HFFc6 (cell line): ENCODE measurements at places on chromosomes 2 and 18. TPM values are rescaled to one million over a fixed set of nuclear protein-coding genes. Genes with fewer than 3 reads are reported as not detected.
A peak's percentile ranks its signal among the peaks of the same experiment; 100 is the strongest.

DNA sequence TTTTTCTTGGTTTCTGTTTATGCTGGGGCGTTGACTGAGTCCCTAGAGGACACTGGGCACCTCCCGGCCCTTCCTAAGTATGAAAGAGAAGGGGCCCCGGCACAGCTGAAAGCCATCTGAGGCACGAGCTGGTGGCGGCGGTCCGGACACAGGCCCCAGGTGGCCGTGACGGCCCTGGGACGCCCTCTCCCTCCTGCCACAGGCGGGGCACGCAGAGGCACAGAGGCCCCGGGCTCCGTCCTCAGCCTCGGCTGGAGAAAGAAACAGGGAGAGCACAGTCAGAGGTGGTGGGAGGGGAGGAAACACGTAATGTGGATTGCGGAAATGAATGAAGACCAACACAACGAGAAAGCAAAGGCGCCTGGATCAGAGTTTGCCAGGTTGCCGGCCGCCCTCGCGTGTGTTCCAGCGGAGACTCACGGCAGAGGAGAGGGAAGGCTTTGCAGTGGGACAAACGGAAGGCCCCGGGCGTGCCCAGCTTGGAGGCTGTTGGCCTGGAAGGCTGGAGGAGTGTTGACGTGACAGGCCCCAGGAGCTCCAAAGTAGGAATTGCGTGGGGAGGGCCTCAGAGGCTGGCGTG, 119.1 kb downstream of the PTGR3 start:
- no peaks in the 10 kb centered on the region; the same call in 1 of the 2 replicates for H3K36me3 ChIP-seq
- no peak overlapping the region for H3K4me3 ChIP-seq
- no peak for DNase-seq
- peaks cover 2% of the 10 kb centered on the region for H3K27me3 ChIP-seq

GRCh38 chr2:21118302-21118920, 5.4 kb upstream of the TDRD15 start:
- no peaks in the 10 kb centered on the region for H3K4me1 ChIP-seq
- peaks cover 2% of the 10 kb centered on the region; the same call in 1 of the 2 replicates for H3K27me3 ChIP-seq
- no peak overlapping the region for H3K27ac ChIP-seq
- DNase-seq, result peak; percentile 4
- no peaks in the 10 kb centered on the region for H3K36me3 ChIP-seq
- no peak overlapping the region for H3K4me3 ChIP-seq

DNA sequence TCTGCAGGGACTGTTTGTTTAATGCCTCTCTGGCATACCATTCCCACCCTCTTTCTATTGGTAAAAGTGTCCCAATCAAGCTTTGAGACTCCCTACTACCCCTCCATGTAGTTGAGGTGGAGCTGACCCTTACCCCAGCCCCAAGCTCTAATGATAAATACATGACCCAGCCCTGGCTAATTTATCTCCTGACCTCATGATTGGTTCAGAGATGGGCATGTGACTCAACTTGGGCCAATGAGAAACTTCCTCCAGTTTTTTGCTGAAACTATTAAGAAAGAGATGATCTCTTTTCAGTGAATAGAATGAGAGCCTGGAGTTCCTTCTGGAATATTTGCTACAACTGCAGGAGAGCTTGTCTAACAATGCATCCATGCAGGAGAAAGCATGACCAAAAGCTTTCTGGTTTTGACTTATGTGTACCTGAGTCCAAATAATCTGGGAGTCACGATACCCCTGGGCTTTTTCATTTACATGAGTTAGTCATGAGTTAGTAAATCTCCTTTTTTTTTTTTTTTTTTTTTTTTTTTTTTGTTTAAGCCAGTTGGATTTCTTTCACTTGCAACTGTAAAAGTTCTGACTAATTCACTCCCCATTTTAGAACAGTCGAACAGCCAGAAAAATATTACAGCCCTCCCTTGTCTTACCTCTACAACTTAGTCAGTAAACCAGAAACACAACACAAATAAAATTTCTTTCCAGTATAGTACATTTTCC, 66.5 kb upstream of the TLK1 start:
- H3K27ac ChIP-seq, result no peak overlapping the region
- peaks cover 7% of the 10 kb centered on the region for H3K36me3 ChIP-seq
- no peak overlapping the region for H3K4me3 ChIP-seq
- peak; percentile 23 for DNase-seq

GRCh38 chr2:100784681-100785080, 35.3 kb upstream of the NPAS2 start:
- H3K27me3 ChIP-seq, result no peaks in the 10 kb centered on the region; the same call in 1 of the 2 replicates
- DNase-seq, result no peak
- no peak overlapping the region for H3K4me3 ChIP-seq
- peaks cover 24% of the 10 kb centered on the region for H3K4me1 ChIP-seq
- H3K36me3 ChIP-seq, result peaks cover 8% of the 10 kb centered on the region

DNA sequence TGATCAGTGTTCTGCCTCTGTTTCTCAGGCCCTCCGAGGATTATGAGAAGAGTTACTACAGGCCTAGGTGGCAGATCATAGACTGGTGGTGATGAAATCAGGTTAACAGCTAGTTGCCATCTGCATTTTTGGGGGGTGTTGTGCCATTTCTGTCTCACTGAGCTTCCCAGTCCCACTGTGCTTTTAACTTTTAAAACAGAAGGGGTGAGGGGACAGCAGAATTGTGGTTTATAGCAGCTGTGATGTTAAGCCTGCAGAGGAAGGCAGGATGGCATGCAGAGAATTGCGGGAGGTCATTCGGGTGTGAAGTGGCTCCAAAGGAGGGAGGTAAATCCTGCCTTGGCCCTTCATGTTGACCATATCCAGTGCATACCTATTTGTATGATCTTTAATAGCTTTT, 5.0 kb downstream of the CAB39 start:
- H3K27ac ChIP-seq, result peak overlapping the region; percentile 33; the same call in 1 of the 2 replicates
- peak overlapping the region; percentile 1; the same call in 1 of the 2 replicates for H3K4me3 ChIP-seq
- peaks cover 64% of the 10 kb centered on the region for H3K4me1 ChIP-seq
- H3K36me3 ChIP-seq, result peaks cover 21% of the 10 kb centered on the region

DNA sequence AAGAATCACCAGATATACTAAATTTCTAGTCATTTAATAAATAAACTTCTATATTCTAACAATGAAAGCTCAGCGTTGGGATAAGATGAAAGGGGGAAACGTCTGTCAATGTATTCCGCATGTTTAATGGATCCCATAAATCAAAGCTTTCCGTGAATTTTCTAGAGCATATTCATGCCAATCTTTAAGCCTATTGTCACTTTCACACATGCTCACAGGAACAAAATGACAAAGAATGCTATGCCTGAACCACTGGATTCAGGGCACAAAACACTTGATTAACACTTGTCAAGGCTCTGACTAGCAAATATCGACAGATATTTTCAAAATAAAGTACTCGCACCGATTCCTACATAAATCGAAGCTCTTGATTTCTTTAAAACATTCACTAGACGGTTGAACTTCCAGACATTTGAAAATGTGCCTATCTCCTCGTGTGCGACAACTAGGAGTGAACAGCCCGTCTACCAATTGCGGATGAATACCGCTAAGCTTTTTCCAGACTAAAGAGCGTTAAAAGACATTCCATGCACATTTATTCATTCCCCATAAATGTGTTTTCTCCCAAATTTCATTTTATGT, 1.8 kb downstream of the TLK1 start:
- peaks cover 56% of the 10 kb centered on the region for H3K4me1 ChIP-seq
- H3K4me3 ChIP-seq, result peak overlapping the region; percentile 94
- no peaks in the 10 kb centered on the region; the same call in 1 of the 2 replicates for H3K36me3 ChIP-seq
- peaks cover 3% of the 10 kb centered on the region; the same call in 1 of the 2 replicates for H3K27me3 ChIP-seq

GRCh38 chr2:233079953-233080835, 20.1 kb downstream of the INPP5D start:
- no peak overlapping the region for H3K27ac ChIP-seq
- DNase-seq, result no peak
- H3K36me3 ChIP-seq, result no peaks in the 10 kb centered on the region
- no peak overlapping the region for H3K4me3 ChIP-seq

- no peaks in the 10 kb centered on the region for H3K4me1 ChIP-seq
- no peaks in the 10 kb centered on the region; the same call in 1 of the 2 replicates for H3K27me3 ChIP-seq
- no peak overlapping the region for H3K4me3 ChIP-seq
These were observed 618.8 kb downstream of the SOCS6 start for GRCh38 chr18:70907673-70908072.

DNA sequence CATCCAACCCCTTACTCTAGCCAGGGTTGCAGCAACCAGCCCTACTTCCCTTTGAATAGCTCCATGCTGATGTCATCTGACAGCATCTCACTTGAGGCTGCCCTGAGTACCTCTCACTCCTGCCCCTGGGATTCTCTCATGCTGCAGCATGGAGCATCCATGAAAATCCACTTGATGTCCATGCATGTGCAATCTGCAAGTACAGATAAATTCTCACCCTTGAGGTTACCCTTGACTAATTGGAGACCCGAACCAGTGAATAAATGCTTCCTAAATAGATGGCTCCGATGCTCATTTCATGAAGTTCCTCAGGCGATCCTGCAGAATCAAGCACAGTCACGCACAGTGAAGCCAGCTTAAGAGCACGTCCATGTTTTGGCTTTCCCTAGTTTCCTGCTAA, 298.3 kb downstream of the RBM43 start:
- H3K27me3 ChIP-seq, result no peaks in the 10 kb centered on the region; the same call in none of the 2 replicates
- H3K4me1 ChIP-seq, result no peaks in the 10 kb centered on the region
- DNase-seq, result no peak
- no peak overlapping the region for H3K4me3 ChIP-seq
- no peak overlapping the region for H3K27ac ChIP-seq

GRCh38 chr2:195486987-195487644, 169.9 kb upstream of the SLC39A10 start:
- no peak overlapping the region for H3K4me3 ChIP-seq
- peak; percentile 13 for DNase-seq
- H3K4me1 ChIP-seq, result peaks cover 25% of the 10 kb centered on the region
- no peaks in the 10 kb centered on the region for H3K36me3 ChIP-seq
- H3K27ac ChIP-seq, result peak overlapping the region; percentile 48; the same call in 1 of the 2 replicates
- H3K27me3 ChIP-seq, result no peaks in the 10 kb centered on the region

GRCh38 chr18:35804377-35804776, 168.1 kb upstream of the RMP24 start:
- H3K27me3 ChIP-seq, result peaks cover 2% of the 10 kb centered on the region; the same call in 1 of the 2 replicates
- H3K4me3 ChIP-seq, result no peak overlapping the region
- no peak overlapping the region for H3K27ac ChIP-seq
- H3K4me1 ChIP-seq, result peaks cover 10% of the 10 kb centered on the region; the same call in 1 of the 2 replicates
- no peak for DNase-seq

- DNase-seq, result peak; percentile 15
- no peak overlapping the region for H3K4me3 ChIP-seq
- no peaks in the 10 kb centered on the region for H3K27me3 ChIP-seq
- H3K4me1 ChIP-seq, result peaks cover 14% of the 10 kb centered on the region
- no peak overlapping the region for H3K27ac ChIP-seq
These were observed 68.6 kb downstream of the METTL8 start for GRCh38 chr2:171365232-171365631.

DNA sequence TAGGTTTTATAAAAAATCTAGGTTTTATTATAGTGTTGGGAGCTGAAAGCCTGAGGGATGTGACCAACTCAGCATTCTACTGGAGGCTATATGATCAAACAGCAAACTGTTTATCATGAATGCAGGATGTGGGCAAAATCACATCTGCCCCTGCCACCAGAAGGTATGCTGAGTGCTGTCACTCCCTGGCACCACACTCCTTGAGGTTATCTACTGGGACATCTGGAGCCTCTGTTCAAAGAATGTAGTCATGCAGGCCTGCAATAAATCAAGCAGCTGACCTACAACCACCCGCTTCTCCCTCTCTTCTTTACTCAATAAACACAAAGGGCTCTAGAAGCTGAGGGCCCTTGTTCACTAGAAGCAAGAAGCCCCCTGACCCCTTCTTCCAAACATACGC, 328.4 kb upstream of the DDX18 start:
- no peak overlapping the region for H3K27ac ChIP-seq
- H3K27me3 ChIP-seq, result no peaks in the 10 kb centered on the region
- DNase-seq, result no peak
- no peak overlapping the region for H3K4me3 ChIP-seq
- H3K4me1 ChIP-seq, result no peaks in the 10 kb centered on the region

DNA sequence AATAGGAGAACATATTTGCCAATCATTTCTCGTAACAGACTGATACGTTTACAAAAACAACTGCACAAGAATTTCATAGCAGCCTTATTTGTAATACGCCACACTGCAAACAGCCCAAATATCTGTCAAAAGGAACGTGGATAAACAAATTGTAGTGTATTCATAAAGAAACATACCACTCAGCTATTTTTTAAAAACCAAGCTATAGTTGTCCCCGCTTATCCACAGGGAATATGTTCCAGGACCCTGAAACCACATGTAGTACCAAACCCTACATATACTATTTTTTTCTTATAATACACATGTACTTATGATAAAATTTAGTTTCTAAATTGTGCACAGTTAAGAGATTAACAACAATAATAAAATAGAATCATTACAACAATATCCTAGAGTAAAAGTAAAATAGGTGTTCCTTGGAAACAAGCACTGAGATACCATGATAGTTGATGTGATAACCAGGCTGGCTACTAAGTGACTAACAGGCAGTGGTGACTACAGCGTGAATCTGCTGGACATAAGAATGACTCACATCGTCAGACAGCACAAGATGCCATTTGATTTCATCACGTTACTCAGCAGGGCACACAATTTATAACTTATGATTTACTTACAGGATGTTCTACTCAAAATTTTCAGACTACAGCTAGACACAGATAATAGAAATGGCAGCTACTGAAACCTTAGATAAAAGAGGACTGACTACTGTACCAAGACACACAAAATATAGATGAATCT, 367.4 kb downstream of the NCKAP5 start:
- peaks cover 63% of the 10 kb centered on the region for H3K4me1 ChIP-seq
- 0 out of 2 replicates have a peak, but pooled peaks cover 3% of the 10 kb centered on the region for H3K27me3 ChIP-seq
- H3K4me3 ChIP-seq, result peak overlapping the region; percentile 32; the same call in 1 of the 2 replicates
- H3K27ac ChIP-seq, result peak overlapping the region; percentile 81
- H3K36me3 ChIP-seq, result peaks cover 9% of the 10 kb centered on the region; the same call in 1 of the 2 replicates

GRCh38 chr2:3128786-3129185, 248.8 kb downstream of the EIPR1 start:
- no peak overlapping the region for H3K4me3 ChIP-seq
- peaks cover 16% of the 10 kb centered on the region for H3K27me3 ChIP-seq
- no peak overlapping the region for H3K27ac ChIP-seq
- no peak for DNase-seq

DNA sequence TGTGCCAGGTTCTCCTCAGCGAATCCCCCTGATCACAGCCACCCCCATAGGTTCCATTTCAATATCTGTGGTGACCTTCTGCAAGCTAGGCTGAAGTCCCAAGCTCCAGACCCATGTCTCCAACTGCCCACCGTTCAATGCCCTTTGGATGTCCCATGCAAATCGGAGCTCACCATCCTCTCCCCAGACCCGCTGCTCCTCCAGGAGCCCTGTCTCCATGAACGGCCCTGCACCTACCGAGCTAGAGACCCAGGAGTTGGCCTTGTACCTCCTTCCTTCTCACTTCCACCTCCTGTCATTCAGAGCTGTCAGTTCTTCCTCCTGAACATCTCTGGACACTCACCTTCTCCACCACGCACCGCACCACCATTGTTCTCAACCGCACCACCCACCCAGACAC, 1.0 kb upstream of the FAHD2A start:
- H3K4me1 ChIP-seq, result peaks cover 19% of the 10 kb centered on the region
- H3K27me3 ChIP-seq, result 0 out of 2 replicates have a peak, but pooled peaks cover 2% of the 10 kb centered on the region
- peak overlapping the region; percentile 100 for H3K4me3 ChIP-seq
- H3K27ac ChIP-seq, result no peak overlapping the region
- H3K36me3 ChIP-seq, result no peaks in the 10 kb centered on the region
- no peak for DNase-seq

- no peak for DNase-seq
- peaks cover 19% of the 10 kb centered on the region for H3K4me1 ChIP-seq
- peak overlapping the region; percentile 29 for H3K27ac ChIP-seq
- H3K27me3 ChIP-seq, result no peaks in the 10 kb centered on the region; the same call in 1 of the 2 replicates
- no peaks in the 10 kb centered on the region for H3K36me3 ChIP-seq
These were observed 323.0 kb upstream of the NT5C1B start for GRCh38 chr2:18912225-18912888.

ABCG8 gene
- total RNA-seq, result not detected in 3 replicates

PDE11A gene
- 1.2 and 2.6 TPM in 2 replicates for total RNA-seq

NYAP2 gene
- total RNA-seq, result not detected in 2 replicates

UGT1A3 gene
- not detected in 3 replicates for total RNA-seq

G6PC2 gene
- total RNA-seq, result not detected in 3 replicates

BCL11A gene
- total RNA-seq, result 1.8 to 3.4 TPM (median 2.8 TPM) in 3 replicates

NLRC4 gene
- total RNA-seq, result not detected in 3 replicates
